ENCODE measurements at places on chromosomes 5 and 9.

- peak; percentile 30 for DNase-seq
Observed at GRCh38 chr5:134503088-134503936, 22.2 kb upstream of the JADE2 start.

DNA sequence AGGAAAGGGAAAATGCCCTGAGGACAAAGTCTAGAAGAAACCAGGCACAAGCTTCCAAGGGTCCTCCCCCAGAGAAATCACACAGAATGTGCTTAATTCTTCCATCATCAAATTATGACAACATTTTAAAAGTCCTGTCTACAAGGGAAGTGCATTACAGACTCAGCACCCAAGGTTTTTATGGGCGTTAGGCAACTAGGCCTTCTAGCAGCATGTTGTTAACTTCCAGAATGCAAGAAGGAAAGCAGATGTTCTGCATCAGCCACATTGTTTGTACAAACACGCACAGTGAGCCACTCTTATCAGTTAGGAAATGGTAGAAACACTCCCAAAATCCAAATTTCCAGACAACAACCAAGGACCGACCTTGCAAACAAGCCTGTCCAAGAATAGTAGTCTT, 26.5 kb downstream of the SMC5 start:
- no peak for DNase-seq

GRCh38 chr5:82320966-82321365, 42.8 kb upstream of the RPS23 start:
- no peak for DNase-seq

DNA sequence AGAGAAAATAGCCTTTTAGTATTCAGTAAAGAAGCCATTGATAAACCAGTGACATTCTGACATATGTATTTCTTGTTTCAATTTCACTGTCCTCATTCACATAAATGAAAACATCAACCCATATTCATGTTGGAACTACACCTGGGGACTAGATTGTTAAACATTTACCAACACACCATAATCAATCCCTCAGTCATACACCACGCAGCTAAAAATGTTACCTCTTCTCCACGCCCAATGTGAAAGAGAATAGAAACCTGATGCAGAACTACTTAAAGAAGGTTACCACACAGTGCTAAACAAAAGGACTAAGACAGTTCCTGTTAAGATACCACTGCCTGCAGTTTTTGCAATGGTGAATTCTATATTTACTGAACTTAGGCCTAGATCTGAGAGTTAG, 518.9 kb downstream of the PRELID2 start:
- no peak for DNase-seq

DNA sequence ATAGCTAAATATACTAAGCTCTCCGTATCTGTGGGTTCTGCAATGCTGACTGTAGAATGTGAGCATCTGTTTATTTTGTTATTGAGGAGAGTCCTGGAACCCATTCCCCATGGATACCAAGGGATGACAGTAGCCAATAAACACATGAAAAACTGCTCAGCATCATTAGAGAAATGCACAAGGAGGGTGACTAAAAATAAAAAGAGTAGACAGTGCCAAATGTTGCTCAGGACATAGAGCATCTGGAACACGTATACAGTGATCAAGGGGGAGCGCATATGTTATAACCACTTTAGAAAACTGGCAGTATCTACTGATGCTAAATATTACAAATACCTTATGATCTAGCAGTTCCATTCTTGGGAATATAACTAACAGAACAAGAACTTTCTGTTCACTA, 31.0 kb downstream of the MARCHF6 start:
- no peak for DNase-seq

- DNase-seq: no peak
Observed at GRCh38 chr5:61765471-61765870, 433.4 kb downstream of the ZSWIM6 start.

DNA sequence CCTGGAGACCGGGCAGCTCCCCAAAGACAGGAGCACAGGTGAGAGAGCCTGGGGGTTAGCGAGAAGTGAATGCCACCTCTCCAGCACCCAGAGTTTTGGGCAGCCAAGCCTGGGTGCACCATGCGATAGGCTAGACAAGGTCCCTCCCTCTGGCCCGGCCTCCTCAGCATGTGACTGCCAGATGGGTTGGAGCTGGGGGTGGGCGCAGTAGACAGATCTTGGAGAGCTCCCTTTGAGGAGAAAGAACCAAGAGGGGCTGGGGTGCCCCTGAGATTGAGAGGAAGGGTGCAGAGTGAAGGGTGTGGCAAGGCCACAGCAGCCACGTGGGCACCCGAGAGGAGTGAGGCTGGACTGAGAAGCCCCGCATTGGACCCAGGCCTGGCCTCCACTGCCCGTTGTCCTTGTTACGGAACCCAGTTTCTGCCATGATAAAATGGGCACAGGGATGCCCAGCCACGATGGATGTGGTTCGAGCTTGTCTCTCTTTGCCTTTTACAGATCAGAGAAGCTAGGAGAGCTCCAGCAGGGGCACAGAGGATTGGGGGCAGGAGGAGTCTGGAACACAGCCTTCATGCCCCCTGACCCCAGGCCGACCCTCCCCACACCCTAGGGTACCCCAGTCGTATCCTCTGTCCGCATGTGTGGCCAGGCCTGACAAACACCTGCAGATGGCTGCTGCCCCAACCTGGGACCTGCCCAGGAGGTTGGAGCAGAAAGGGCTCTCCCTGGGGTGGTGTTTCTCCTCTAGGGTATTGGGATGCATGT, 1.4 kb downstream of the TMEM141 start:
- DNase-seq: no peak

- DNase-seq: peak; percentile 15
Observed at GRCh38 chr5:80959768-80960442, at the start of gene RASGRF2. RASGRF2 (plus strand) TSS chr5:80960363; CDS start chr5:80960739, 376 bp downstream.

GRCh38 chr9:14396171-14396570, 82.2 kb upstream of the NFIB start:
- no peak for DNase-seq

DNA sequence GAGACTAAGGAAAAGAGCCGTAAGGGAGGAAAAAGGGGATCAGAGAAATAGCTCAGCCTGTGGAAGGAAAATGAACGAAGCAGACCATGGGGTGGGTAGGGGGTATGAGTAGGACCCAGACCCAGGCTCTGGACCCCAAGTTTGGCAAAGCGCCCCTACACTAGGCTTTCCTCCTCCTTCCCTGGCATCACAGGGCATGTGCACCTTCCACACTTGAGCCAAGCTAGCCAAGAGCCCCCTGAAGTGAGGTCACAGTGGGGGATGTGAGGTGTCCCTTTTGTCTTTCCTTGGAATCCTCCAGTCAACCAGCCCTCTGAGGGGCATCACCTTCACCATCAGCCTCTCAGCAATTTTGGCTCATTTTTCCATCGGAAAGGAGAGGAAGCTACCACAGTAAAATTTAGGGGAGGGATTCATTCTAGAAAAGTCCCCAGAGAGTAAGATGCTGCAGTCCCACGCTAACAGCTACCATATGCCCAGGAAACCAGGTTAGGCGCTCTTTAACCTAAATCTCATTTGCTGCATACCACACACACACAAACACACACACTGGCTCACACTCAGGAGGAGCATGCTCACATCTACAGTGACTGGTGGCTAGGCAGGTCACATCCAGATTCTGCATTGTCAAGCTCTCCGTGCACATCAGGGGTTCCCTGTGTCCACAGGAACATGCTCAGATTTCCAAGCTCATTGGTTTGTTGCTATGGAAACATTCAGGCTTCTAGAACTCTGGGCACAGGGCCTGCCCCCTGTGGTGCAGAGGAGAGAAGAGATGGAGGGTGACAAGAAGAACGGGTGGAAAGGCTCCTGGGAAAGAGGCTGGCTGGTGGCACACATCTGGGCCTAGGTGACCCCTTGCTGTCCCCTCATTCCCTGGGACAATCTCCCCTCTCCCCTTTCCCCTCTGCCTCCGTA, 9.9 kb downstream of the REEP2 start:
- DNase-seq: no peak

GRCh38 chr9:121921444-121921843, 171.7 kb downstream of the TTLL11 start:
- no peak for DNase-seq

DNA sequence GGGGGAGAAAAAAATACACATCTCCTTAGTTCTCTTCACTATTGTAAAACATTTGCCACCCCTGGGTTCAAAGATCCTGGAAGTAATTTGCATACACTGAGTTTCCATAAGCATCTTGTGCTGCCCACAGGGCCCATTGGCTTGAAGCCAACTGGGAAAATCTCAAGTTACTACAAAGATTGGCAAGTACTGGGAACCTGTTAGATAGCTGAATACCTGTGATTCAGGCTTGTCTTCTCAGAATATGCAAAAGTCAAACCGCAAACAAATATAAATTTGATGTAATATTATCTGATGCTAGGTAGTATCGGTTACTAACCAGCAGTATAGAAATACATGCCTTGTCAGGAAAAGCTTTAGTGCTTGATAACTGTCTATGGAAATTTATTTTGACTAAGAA, 156.9 kb upstream of the FST start:
- DNase-seq: no peak

- DNase-seq: no peak
Observed at GRCh38 chr5:176780176-176781053, 29.9 kb upstream of the UNC5A start.

DNA sequence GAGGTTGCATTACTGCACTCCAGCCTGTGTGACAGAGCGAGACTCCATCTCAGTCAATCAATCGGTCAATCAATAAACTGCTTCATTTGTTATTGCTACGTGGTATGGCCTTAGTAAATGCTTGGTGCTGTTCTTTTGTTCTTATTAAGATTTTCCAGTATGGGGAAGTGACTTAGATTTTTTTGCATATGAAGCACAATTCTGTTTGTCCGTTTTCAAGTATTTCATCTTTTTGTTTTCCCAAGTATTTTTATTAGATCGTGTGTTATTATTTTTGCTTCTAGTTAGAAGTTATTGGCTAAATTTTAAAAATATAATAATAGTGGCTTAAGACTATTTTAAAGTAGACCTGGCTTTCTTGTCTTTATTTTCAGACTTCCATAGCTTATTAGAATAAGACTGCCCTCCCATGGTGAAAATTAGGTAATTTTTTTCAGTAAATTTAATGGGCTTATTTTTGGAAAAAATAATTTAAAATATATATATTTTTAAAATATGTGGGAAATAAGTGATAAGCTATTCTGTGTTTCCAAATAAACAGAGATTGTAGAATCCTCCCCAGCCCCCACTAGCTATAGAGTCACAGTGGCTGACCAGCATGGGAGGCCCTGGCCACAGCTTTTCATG, 14.7 kb upstream of the OMD start:
- no peak for DNase-seq

- DNase-seq: no peak
Observed at GRCh38 chr9:76423216-76424177, 29.3 kb upstream of the RFK start.

GRCh38 chr9:131704141-131704983, 35.5 kb downstream of the RAPGEF1 start:
- DNase-seq: no peak

DNA sequence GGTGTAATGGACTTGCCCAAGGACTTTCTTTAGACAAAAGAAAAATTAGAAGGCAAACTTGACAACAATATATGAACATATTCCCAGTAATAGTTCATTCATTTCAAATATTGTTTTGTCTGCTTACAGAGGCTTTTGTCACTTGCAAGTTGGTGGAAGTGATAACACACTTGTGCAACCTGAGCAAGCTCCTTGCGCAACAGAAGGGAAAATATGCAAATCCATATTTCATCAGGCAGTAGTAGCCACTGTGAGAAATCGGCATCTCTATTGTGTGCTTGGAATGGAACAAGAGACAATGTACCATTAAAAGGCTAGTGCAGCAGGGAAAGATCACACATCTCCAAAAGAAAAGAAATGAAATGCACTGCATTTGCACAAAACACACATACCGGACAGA, 125.3 kb upstream of the RASEF start:
- no peak for DNase-seq

- DNase-seq: no peak
Observed at GRCh38 chr9:100216178-100216787, 117.2 kb downstream of the INVS start.

- DNase-seq: no peak
Observed at GRCh38 chr5:112254303-112254702, 164.8 kb downstream of the EPB41L4A start.

GRCh38 chr5:109612278-109612905, 77.3 kb upstream of the MAN2A1 start:
- no peak for DNase-seq

DNA sequence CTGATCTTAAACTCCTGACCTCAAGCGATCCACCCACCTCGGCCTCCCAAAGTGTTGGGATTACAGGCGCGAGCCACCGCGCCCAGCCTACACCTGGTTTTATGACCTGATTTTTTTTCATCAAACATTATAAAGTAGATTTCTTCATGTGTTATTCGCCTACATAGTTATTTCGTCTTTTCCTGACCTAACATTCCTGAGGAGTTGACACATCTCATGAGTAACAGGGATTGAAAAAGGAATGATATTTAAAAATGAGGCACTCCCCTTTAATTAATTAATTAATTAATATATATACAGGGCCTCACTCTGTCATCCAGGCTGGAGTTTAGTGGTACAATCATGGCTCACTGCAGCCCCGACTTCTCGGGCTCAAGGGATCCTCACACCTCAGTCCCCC, 20.2 kb upstream of the MTMR12 start:
- no peak for DNase-seq

DNA sequence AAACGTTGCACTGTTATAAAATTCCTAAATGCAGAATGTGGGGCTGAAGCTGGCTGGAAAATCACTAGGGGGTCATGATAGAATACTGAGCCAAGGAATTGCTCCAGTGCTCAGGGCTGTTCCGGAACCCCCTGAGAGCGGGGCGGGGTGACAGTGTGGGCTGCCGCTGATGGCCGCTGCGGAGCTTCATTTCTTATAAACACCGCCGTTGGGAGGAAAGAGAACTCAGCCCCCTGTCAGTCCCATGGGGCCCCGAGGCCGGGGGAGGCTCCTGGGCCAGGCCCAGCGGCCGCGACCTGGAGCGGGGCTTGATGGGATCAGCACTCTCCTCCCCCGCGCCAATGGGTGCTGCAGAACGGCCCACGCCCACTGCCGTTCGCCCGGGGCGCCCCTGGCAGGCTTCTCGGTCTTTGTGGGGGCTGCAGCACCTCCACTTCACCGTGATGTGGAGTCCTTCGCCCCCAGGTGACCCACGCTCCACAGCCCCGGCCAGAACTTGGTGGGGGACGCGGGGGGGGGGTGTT, 5.2 kb upstream of the IRF1 start:
- peak; percentile 63 for DNase-seq

GRCh38 chr5:171336521-171337209, 27.6 kb downstream of the TLX3 start:
- no peak for DNase-seq

DNA sequence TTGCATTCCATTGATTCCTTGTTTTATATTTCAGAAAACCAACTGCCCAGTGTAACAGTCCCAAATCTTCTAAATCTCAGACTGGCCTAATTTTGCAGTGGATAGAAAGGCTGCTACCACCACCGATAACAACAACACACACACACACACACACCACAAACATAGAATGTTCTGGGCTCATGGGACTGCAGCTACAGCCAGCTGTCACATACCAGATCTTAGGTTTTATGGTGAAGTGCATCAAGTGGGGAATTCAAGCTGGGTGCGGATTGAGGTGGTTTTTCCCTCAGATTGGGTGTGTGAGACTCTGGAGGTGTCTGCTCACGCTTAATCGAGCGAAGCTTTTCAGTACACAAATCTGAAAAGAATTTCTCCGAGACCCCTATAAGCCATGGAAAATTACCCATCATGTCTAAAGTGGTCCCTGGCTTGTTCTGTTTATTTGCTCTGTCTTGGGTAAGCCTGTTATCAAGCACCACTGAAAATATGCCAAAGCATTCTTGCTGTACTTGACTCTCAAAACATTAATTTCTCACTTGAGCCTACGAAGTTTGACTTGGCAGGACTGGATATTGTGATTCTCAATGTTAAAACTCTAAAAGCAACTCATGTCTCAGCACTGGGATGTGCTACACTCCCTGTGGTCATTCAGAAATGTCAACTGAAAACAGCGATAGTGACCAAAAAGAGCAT, 71.1 kb downstream of the ALDH7A1 start:
- no peak for DNase-seq

- DNase-seq: no peak
Observed at GRCh38 chr5:14156290-14156649, 13.1 kb downstream of the TRIO start.

Data from GM12892 (cell line).